ENCODE measurements at places on chromosomes 7 and 10.

- DNase-seq, result no peak
Observed at GRCh38 chr7:132934017-132934416, 147.9 kb downstream of the CHCHD3 start.

- no peak for DNase-seq
Observed at GRCh38 chr7:142733271-142733670, 16.0 kb upstream of the PRSS1 start.

DNA sequence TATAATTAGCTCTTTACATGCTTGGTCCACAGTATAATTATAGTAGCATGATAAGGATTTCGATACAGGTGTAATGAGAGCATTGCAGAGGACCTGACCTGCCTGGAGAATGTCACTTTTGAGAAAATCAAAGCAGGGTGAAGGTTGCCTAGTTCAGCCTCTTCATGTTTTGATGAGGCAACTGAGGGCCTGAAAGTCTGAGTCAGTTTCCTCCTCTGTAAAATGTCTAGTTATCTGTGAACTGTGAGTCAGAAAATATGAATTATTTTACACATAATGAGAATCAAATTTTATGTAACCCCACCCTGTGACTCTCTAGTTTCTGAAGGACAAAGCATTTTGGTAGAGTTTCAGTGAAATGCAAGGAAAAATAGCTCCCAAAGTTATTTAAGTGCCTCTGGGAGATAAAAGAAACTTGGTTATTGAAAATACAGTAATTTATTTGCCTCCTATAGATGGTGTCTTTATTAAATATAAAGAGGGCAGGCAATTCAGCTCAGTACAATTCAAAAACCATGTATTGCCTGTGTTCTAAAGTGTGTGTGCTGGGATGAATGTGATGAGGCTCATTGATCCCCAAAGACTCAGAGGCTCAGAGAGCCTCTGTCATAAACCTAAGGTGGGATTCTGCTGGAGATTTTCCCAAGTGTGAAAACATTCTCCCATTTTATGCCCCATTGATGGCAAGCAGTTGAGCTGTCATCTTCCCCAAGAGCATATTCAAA, 37.3 kb upstream of the SAMD9L start:
- DNase-seq, result no peak

DNA sequence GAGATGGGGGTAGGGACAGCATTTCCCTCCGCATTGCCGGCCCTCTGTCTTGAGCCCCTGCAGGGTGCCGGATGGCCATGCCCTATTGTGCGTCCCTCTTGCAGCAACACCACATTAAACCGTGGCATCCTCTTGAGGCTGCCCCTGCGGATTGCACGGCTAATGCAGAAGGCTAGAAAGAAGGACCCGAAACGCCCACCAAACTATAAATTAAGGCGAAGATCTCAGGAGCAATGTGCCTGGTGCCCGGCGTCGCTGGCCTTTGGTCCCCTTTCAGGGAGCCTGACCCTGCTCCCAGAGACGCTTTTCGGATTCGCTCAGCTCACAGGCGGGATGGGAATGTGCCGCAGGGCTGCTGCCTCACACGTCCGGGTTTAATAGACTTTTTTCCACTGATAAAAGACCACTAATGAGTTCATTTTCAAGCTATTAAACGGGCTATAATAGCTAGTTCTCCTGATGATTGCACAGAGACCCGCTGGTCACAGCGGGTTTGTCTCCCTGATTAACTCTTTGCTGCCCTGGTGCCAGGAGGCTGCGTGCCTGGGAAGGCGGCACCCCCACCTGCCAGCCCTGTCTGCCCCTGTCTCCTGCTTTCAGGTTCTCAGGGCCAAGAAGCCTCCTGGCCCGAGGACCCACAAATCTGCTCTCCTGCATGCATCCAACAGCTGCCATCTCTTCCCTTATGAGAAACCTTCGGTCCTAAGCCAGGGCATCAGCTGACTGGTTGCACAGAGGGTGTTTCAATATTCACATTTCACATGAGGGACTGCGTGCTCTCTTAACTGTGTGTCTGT, 128.3 kb downstream of the ADARB2 start:
- DNase-seq, result no peak

- no peak for DNase-seq
Observed at GRCh38 chr10:33547976-33548375, 213.5 kb upstream of the NRP1 start.

- no peak for DNase-seq
Observed at GRCh38 chr7:130369831-130370550, 10.3 kb upstream of the CPA1 start.

DNA sequence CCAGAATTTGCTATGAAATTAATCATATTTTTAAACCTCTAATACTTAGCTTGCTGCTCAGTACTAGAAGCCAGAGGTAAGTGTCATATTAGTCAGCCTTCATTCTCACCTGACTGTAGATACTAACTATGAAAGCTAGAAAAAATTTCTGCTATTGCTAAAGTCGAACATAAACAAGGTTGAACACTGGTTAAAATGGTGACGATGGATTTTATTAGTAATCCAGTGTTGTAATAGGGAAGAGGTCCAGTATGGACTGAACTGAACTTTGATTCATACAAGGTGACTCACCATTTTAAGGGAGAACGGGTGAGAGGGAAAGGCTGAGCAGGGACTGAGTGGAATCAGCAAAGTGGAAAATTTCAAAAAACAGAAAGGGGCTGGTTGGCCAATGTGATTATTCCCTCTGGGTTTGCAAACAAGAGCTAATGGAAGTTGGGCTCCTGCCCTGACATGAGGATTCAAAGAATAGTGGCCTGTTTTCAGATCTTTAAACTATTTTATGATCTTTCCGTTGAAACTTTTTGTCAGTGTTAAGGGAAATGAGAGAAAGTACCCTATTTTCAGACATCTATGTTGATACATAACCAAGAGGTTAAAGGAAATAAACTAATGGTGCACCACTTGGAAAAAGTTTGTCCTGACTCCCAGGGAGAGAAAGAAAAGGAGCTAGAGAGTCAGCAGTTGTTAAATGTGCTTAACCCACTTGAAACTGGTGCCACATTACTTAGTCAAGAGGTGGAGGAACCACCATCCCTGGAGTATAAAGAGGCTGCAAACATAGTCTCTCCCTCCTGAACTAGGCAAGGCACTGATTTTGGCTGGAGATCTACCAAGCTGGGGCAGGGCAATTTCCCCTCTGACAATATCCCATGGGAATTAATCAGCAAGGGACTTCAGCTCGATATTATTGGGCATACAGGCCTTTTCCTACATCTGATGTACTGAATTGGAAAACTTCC, 15.3 kb upstream of the AKR1C1 start:
- DNase-seq, result no peak

- no peak for DNase-seq
Observed at GRCh38 chr7:35401217-35401879, 147.4 kb upstream of the TBX20 start.

DNA sequence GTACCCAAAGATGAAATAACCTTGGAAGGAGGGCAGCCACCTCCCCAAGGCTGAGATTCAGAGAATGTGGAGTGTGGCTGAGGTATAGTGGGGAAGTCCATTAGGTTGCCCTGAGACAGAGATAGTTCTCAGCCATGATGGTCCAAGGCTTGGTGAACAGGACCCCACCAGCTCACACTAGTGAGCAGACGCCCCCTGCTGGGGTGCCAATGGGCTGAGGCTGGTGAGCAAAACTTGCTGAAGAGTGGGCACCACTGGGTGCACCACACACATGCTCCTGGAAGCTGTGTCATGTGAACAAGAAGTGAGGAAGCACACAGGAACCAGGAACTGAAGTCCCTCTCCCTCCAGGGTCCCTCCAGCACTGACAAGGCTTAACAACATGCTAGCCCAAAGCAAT, 8.9 kb downstream of the FBXL13 start:
- DNase-seq, result no peak

- no peak for DNase-seq
Observed at GRCh38 chr10:71124921-71125748, 87.2 kb upstream of the UNC5B start.

- DNase-seq, result no peak
Observed at GRCh38 chr7:97002555-97003261, 2.6 kb upstream of the DLX6 start.

DNA sequence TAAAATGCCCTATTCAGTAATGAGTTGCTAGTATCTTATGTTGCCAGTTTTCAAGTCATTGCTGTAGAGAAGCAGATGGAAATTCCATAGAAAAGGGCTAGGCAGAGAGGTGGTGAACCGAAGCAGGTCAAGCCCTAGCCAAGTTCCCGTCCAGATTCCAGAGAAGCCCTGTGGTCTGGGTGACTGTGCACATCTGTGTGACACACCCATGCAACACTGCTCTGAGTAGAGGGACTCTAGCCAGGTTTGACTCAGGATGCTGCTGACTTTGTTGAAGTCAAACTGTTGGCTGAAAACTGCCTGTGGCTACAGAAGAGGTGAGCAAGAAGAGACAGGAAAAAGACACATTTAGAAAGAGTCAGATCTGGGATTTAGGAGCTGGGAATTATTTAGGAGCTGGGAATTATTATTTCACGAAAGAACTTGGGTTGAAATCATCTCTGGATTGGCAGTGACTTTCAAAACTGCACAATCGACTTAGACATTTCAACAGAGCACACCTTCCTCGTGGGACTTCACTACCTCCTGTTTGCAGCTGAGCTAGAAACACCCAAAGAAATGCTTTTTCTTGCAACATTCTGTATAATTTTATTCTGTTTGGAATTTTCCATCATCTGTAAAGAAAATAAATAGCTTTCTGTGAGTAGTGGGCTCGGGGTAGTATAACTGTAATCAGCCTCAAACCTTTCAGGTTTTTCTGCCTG, 149.1 kb upstream of the PRKCQ start:
- DNase-seq, result no peak

GRCh38 chr7:139089118-139089517, 20.4 kb downstream of the ZC3HAV1 start:
- DNase-seq, result no peak

DNA sequence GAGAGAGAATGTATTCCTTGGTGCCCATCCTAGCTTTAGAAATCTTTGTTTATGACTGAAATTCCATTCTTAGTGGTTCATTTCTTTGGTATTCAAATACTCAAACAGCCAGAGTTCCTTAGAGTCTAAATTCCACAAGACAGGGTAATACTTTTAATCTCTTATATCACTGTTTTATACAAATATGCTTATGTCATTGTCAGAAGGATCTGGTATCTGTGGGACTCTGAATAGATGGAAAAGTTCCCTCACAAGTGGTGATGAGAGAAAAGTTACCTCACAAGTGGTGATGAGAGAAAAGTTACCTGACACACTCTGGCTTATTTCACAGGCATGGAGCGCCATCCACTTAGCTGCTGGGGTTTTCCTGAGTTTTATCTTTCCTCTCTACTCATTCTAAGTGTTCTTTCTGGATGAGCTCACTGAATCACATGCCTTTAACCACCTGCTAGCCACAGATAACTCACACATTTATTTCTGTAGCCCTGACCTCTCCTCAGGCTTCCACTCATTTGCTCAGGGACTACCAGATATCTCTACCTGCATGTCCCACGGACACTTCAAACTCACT, 784.0 kb downstream of the SUGCT start:
- no peak for DNase-seq

- DNase-seq, result no peak
Observed at GRCh38 chr7:140358412-140359051, 39.8 kb downstream of the SLC37A3 start.

- DNase-seq, result no peak
Observed at GRCh38 chr7:41125343-41125742, 577.5 kb downstream of the INHBA start.

DNA sequence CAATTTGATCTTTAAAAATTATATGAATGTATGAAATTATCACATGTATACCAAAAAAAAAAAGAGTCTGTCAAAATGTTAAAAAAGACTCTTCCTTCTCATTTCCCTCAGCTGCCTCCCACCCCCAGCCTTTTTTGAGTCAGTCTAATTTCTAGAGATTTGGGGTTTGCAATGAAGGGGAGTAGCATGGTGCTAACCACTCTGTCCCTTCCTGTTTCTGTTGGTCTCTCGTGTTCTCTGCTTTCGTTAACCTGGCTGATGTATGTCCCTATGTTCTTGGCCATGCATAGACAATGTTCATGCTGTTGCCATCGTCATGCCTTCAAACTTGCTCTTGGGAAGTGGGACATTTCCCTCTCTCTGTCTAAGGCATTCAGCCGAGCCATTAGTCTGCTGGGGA, 474.1 kb downstream of the LRMDA start:
- DNase-seq, result no peak

DNA sequence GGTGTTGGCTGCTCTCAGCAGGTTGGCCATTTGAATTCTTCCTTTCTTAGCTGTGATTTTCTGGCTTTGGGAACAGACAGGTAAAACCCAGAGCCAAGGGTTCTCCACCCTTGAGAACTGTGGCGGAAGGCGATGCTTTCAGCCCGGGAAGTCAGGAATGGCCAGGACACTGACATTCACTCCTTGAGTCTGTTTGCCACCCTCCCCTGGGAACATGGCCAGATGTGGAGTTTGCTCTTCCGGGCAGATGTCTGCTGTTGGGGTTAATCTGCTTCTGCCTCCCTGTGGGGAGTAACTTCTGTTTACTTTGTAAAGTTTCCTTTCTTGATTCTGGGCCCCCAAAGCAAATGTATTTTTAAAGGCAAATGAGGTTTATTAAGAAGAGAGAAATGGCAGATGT, 17.7 kb downstream of the GATA3 start:
- DNase-seq, result no peak

- DNase-seq, result no peak
Observed at GRCh38 chr10:126955396-126955795, 50.2 kb downstream of the DOCK1 start.

- no peak for DNase-seq
Observed at GRCh38 chr10:125116652-125117310, 43.6 kb downstream of the CTBP2 start.

DNA sequence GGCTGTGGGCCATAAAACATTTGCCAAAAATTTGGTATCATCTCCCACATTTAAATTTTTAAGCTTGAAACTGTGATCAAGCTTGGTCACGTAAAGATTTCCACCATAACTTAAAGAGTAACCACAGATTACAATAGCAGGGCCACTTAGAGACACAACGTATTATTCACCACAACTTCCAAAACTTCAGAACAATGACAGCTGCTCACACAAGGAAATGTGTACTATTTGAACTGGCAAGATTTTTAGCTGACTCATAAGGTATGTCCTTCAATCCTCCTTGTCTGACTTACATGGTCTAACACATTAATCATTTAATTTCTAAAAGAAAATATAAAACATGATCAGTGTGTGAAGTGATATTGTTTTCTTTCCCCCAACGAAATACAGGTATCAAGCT, 234.5 kb downstream of the PARD3 start:
- no peak for DNase-seq

DNA sequence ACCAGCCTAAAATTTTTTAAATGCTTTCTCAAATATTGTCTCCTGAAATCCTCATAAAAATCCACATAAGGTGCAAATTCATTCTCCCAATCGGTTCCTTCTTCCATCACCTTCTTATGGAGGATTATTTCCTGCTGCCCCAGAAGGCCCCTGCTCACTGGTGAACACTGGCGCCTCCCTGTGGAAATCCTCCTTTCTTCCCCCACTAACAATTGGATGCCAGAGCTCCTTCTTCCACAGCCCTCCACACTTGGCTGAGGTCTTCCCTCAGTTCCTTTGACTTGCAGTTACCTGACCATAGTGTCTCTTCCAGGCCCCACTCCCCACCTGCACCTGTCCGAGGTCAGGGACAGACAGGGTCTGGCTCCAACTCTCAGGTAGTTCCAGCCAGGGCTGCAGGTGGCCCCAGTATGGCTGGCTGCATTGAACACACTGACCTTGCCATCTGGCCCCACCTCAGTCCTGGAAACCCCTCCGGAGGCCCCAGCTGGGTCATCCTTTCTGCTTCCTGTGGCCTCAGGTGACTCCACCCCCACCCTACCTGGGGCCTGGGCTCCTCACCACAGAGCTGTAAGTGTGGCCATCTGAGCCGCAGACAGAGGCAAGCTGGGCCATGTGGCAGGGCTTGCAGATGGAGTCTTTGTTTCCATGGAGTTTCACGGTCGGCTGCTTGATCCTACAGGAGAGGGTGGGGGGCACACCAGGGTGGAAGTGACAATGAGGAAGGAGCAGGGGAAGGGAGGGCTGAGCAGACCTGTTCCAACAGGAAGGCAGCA, 18.4 kb downstream of the SPOCK2 start:
- no peak for DNase-seq
